ENCODE measurements at places on chromosomes 11 and 22. TPM values are rescaled to one million over a fixed set of nuclear protein-coding genes. Genes with fewer than 3 reads are reported as not detected.

The TMPRSS13 gene
- not detected for total RNA-seq

The RFPL2 gene
- not detected for total RNA-seq

DNA sequence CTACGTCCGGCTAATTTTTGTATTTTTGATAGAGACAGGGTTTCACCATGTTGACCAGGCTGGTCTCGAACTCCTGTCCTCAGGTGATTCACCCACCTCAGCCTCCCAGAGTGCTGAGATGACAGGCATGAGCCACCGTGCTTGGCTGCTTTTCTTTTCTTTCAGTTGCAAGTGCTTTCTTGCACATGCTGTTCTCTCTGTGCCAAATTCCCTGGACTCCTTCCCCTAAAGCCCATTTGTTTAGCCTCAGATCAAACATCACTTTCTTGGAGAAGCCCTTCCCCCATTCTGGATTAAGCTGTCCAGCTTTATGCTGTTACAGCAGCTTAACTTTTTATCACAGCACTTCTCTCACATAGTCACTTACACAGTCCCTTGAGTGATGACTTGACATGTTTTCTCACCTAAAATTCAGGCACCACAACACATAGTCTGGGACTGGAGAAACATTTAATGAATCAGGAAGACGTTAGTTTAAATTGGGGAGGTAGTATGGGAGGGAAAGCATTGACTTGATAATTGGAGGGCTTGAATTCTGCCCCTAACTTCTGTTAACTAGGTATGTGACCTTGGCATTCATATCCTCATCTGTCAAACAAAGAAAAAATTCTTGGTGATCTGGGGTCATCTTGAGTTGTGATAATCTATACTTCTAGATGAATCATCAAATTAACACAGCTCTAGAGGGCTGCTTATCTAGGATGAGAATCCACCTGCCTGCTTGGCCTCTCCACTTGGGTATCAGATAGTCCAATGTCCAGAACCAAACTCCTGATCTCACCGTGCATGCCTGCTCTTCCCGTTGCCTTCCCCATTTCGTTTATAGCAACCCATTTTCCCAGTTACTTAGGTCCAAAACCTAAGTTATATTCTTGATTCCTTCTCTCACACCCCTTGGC is 18.4 kb downstream of the ACO2 start:
- DNase-seq = no peak

DNA sequence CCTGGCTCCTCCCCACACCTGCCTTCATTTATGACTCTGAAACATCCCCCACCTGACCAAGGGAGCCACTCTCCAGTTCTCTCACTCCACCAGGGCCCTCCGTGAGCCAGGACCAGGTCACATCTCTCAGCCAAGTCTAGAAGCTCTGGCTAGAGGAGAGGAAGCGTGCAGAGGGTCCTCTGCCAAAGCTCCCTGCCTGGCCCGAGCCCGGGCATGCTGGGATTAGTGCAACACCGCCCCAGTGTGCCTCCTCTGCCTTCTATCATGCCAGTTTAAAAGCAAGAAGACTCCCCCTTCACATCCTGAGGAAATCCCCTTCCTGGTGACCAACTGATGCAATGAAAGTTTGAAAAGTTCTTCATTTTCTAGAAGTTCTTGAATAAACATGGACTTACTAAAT is 23.5 kb downstream of the TP53AIP1 start:
- no peak for DNase-seq

The ISX gene
- total RNA-seq = not detected

The PTS gene
- total RNA-seq = 22.1 TPM

- DNase-seq = no peak
Observed at GRCh38 chr11:11020747-11021149, 162.9 kb upstream of the ZBED5 start.

GRCh38 chr11:97614606-97615005 is 1224.8 kb downstream of the JRKL start:
- DNase-seq = no peak

DNA sequence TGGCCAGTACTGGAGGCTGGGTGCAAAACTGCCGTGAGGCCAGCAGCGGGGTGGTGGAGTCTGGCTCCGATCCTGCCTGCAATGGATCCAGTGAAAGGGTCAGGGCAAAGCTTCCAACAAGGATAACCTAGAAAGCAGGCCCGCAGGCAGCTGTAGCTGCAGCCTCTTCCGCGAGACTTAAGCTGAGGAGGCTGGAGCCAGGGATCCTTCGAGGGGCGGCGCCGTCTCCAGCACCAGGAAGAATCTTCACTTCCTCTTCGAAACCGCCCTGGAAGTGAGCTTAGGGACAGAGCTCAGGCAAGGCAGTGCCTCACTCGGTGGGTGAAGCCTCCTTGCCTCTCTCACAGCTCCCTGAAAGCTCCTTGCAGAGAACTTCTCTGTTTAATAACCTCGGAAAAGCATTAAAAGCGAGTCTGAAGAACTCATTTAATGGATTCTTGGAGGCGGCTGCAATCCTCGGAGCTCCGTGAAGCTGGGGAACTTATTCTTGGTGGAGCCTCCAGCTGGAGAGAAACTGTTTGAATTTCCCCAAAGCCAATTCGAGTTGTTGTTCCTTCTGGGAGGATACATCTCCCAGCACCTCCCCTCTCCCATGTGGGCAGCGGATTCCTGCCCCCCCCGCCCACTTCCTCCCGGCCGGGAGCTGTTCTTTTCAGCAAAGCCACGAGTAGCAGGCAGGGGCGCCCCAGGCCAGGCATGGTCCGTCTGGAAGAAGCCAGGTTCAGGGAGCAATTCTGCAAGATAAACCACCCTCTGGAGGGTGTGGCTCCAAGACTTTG is 169.9 kb downstream of the CTTN start:
- DNase-seq = no peak

All from thoracic aorta (tissue), 2 donors.